ENCODE measurements at places on chromosomes 2 and 18.

GRCh38 chr18:76064998-76065397 lies 430.0 kb downstream of the ZNF516 start:
- DNase-seq = no peak

DNA sequence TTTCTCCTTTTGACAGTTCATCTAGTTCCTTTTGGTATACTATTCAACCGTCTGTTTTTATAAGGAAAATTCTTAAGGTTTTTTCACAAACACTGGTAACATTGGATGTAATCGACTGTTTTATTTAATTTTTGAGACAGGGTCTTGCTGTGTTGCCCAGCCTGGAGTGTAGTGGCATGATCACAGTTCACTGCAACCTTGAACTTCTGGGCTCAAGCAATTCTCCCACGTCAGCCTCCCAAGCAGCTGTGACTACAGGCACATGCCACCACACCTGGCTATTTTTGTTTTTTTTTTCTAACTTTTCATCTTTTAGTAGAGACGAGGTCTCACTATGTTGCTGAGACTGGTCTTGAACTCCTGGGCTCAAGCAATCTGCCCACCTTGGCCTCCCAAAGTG lies 104.4 kb upstream of the DNMT3A start:
- no peak for DNase-seq

- DNase-seq = no peak
Measured at GRCh38 chr2:216279459-216279858, 92.8 kb downstream of the MARCHF4 start.

- DNase-seq = peak; percentile 70
Measured at GRCh38 chr2:151999053-151999452, 99.8 kb downstream of the CACNB4 start.

DNA sequence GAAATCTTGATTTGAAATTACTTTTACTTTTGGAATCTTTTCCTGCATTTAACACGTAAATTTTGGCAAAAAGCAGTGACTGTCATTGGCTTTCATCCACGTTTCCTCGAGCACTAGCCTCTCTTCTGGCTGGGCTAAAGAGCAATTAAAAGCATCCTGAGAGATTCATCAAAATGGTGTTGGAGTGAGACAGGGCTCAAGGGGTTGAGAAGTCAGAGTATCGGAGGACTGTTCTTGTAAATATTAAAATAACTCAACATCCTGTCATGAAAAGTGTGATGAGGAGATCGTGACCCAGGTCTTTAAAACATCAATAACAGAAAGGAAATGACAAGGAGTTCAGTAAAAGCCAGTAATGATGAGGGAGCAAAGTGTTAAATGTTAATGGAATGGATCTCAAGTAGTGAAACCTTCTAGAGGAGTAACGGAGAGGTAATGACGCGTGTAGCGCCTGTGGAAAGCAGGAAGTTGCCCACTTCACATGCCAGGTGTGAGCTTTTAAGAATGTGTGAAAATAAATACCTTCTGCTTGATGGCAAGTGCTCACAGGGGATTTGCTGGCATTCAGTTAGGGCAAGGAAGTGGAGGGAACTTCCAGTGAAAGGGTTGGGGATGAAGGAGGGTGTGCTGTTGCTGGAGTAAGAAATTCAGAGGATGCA lies 754.4 kb downstream of the ADCYAP1 start:
- no peak for DNase-seq

- DNase-seq = no peak
Measured at GRCh38 chr2:209422191-209422754, 1.6 kb upstream of the MAP2 start.

DNA sequence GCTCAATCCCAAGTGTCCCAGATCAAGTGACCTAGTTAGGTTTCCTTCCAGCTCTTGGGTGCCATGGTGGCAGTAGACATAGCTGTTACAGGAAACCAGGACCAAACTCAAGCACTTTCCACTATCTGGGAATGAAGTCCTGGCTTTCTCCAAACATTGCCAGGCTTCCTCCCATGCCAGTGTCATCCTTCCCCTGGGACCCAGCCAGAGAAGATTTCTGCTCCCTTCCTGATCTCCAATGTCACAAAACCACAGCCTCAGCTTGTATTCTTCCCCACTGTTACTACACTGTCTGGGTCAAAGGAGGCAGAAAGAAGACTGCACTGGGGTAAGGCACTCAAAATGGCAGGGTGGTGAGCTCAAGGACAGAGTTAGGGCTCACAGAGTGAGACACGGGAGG lies 347.1 kb downstream of the TNS1 start:
- DNase-seq = no peak

GRCh38 chr2:62216113-62216512 lies 20.2 kb downstream of the B3GNT2 start:
- DNase-seq = no peak

GRCh38 chr2:168550670-168551069 lies 94.6 kb downstream of the CERS6 start:
- DNase-seq = no peak

- peak; percentile 31 for DNase-seq
Measured at GRCh38 chr18:63322908-63323634, 3.5 kb upstream of the BCL2 start.

- no peak for DNase-seq
Measured at GRCh38 chr2:83394134-83394904, 1064.8 kb downstream of the SUCLG1 start.

GRCh38 chr18:43571078-43571689 lies 293.9 kb upstream of the SYT4 start:
- peak; percentile 18 for DNase-seq

GRCh38 chr18:45449418-45450227 lies 165.7 kb upstream of the SLC14A2 start:
- DNase-seq = no peak
